ENCODE measurements at places on chromosomes 3 and 15.

- no peak for DNase-seq
Observed at GRCh38 chr3:45343947-45344346, 44.4 kb upstream of the LARS2 start.

DNA sequence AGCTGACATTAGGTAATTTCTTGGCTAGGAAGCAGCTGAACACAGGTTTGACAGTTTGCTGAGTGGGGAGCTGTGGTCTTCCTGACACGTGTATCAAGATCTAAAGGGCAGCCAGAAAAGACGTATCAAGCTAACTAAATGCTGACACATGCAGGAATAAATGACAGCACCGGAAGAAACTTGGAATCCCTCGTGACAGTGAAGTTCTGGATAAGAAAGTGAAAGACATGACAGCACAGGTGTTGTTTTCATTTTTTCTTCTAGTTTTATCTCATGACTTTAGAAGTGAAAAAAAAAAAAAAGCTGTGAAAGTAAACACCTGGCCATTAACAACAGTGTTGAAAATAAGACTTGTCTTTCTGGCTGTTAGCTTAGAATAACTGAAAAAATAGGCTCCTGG is 48.7 kb downstream of the FGF7 start:
- DNase-seq, result no peak

GRCh38 chr3:189806171-189806951 is 175.2 kb downstream of the TP63 start:
- DNase-seq, result no peak

DNA sequence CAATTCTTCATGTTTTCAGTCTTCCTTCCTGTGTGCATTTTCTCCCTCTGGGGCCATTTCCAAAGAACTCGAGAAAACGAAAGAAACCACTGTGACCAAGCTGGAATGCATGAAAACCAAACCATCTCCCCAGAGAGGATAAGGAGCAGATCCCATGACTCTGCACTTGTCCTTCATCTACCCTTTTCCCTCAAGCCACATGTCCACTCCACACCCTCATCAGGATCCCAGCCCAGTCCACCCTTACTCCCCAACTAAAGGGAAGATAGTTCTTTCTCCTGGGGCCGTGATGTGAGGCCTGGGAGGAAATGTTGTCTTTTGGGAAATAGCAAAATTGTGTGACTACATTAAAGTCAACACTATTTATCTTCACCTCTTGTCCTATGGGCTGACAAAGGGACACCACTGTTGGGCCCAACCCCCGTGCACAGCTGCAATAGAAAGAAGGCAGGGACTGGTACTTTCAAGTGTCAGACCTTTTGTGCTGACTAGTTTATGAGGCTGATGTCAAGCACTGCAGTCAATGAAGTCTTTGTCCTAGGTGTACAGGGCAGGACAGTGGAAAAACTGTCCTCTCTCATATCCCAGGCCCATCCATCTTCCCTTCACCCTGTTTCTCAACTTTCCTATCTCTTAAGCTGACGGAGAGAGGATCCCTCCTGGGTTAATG is 487.1 kb upstream of the NR2F2 start:
- no peak for DNase-seq

DNA sequence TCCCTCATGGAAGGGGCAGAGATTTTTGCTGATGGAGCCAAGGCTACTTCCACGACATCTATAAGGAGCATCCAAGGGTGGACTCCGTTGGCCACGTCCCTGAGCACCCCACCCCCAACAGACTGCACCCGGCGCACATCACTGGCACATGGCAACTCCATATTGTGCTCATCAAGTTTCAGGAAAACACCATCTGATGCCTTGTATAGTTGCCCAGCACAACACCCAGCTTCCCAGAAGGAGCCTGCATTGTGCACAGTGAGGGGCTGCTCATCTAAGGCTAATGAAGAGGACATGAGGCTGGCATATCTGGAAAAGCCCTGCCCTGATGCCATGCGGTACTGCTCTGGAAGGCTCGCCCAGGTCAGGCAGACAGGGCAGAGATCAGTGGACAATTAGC is 15.0 kb upstream of the CACNA2D2 start:
- no peak for DNase-seq

DNA sequence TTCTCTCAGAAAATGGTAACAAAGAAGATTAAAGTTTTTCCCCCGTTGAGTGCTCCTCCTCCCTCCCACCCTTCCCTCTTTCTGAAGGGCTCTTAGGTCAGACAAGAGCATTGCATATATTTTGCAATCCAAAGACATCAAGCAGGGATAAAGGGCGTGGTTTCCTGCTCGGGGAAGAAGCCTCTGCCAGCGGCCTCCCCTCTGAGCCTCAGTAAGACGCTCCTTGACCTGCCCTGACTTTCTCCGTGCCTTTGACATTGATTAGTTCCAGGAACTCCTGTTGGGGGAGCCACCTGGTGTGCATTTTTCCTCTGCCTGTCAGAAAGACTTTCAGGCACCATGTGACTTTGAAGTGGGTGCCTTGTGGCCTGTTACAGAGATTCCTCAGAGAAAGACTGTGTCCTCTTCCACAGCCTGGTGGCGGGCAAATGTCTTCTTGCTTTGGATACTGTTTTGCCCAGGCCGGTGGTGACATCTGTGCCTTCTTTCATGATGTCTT is 87.2 kb upstream of the TBL1XR1 start:
- DNase-seq, result no peak

- DNase-seq, result no peak
Observed at GRCh38 chr3:36895496-36896409, 49.1 kb downstream of the TRANK1 start.

GRCh38 chr3:126677862-126678503 is 23.1 kb upstream of the TXNRD3 start:
- DNase-seq, result no peak

DNA sequence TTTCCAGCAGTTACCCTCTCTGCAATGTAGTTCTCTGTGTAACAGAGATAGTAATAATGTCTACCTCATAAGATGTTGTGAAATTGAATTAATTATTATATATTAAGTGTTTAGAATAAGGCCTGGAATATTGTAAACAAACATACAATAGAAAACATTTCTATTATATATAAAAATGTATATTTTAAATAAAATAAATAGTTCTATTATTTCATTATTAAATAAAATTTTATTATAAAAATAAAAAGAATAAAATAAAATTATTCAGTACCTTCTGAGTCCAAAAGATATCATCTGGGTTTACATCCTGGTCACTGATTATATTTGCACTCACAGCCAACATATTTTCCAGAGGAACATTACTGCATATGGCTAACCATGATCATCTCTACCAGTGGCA is 135.4 kb downstream of the LRRC3B start:
- DNase-seq, result no peak

DNA sequence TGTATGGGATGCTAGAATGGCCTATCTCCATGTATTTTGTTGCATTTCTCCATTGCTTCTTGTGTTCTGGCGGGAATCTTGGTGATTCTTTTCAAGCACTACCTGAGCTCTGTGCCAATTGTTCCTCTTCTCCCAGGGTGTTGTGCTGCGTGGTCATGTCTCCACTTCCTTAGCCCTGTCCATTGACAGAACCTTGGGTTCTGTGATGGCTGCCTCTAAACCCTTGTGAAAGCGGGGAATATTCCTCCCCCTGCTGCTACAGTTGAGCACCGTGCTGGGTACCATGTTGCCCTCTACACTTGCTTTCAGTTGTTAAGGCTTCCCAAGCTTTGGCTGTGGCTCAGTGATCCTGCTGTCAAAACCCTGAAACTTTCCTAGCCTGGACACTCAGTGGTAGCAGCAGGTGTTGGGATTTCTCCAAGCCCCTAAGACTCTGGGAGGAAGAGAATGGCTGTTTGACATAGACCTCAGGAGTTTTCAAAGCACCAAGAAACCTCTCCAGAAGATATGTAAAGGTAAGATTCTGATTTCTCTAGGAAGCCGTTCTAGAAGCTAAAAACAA is 69.5 kb downstream of the MBNL1 start:
- no peak for DNase-seq

Measured in muscle of arm (tissue), 14 donors.